ENCODE measurements at places on chromosomes 13 and 19.

GRCh38 chr13:24178847-24179485 is 18.4 kb downstream of the SPATA13 start:
- DNase-seq: no peak

DNA sequence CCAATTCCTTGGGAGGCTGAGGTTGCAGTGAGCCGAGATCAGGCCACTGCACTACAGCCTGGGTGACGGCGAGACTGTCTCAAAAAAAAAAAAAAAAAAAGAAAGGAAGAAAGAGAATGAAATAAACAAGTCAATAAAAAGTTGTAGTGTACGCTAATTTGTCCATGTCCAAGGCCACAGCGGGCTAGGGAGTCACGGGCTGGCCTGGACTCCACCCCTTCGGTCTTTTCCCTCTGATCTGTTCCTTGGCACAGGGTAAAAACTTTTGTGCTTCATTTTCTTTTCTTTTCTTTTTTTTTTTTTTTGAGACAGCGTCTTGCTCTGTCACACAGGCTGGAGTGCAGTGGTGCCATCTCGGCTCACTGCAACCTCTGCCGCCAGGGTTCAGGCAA is 19.4 kb upstream of the MKNK2 start:
- no peak for DNase-seq

DNA sequence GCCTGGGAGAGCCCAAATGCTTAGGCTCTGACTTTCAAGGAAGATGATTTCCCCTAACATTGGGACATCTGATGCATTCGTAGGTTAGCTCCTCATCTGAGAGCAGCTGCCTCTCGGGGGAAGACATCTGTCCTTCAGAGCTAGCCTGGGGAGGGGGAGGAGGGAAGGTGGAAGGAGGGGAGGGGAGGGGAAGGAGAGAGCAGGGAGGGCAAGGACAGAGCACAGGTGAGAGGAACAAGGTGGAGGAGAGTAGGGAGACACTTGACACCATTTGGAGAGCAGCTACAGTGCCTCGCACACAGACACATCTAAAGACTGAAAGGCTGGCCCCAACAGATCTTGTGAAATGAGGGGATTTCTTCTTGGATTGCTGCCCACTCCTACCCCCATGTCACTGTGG is 103.8 kb downstream of the ZDHHC20 start:
- DNase-seq: no peak

GRCh38 chr19:50792272-50793250 is 2.3 kb downstream of the ACP4 start:
- no peak for DNase-seq

DNA sequence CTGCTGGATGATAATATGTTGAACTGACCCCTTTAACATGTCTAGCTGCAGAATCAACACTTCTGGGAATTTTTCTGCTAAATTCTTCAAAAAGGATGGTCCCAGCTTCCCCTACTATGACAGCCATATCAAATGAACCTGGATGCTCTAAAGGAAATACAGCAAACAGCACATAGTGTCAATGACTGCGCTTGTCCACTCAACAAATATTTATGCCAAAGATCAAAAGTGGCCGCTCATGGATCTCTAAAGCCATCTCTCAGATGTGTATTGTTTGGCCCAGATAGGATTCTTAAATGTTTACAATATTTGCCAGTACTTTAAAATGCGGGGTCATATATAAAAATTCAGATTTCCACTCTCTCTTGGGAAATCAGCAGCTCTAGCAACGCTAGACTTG is 3.3 kb downstream of the TBC1D4 start:
- DNase-seq: no peak
